ENCODE measurements at places on chromosomes 3 and 15. TPM values are rescaled to one million over a fixed set of nuclear protein-coding genes. Genes with fewer than 3 reads are reported as not detected.

GCSAM gene
- total RNA-seq: not detected

TRAIP gene
- total RNA-seq: 3.5 TPM

AKAP13 gene
- 164 TPM for total RNA-seq

RASA2 gene
- 18.1 TPM for total RNA-seq

Data from fibroblast of villous mesenchyme (primary cell).